Stimulated activated CD8-positive, alpha-beta memory T cell treated with anti-CD3 and anti-CD28 coated beads, Interleukin-2, amount 100 ng/mL, for 1 hour (primary cell): ENCODE measurements at places on chromosomes 5 and 9.
A peak's percentile ranks its signal among the peaks of the same experiment; 100 is the strongest.

GRCh38 chr9:72415163-72415562 lies 50.2 kb upstream of the ZFAND5 start:
- no peak for DNase-seq

DNA sequence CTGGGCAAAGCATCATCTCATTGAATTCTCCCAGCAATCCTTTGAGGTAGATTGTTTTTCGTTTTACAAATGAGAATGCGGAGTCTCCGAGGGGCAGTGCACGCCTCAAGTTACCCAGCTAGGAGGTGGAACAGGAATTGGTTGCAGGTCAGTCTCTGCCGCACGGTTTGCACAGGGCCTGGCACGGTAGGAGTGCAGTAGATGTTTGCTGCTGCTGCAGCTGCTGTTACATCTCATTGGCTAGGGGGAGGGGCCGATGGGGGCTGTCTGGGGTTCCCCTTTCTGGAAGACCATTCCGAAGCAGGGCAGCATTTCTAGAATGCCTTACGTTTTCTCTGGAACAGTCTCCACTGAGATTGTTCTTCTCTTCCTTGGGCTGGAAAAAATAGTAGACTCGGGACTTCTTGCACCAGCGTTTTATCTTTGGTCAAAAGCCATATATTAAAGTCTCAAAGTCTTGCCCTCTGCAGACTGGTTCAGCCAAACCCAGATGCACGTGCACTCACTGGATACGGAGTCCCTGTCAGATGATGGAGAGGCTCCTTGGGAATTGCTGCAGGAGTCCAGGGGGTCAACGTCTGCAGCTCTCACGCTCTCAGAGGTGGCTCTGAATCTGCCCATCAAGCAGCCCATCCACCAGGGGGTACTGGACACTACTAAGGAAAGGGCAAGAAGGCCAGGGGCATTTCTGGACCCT lies 1.2 kb downstream of the USP20 start:
- DNase-seq = peak; percentile 21

- DNase-seq = no peak
Observed at GRCh38 chr9:109728686-109729300, 51.2 kb upstream of the PALM2AKAP2 start.

- no peak for DNase-seq
Observed at GRCh38 chr5:168207450-168208029, 83.9 kb upstream of the WWC1 start.

- no peak for DNase-seq
Observed at GRCh38 chr9:2234371-2234893, 219.3 kb downstream of the SMARCA2 start.

DNA sequence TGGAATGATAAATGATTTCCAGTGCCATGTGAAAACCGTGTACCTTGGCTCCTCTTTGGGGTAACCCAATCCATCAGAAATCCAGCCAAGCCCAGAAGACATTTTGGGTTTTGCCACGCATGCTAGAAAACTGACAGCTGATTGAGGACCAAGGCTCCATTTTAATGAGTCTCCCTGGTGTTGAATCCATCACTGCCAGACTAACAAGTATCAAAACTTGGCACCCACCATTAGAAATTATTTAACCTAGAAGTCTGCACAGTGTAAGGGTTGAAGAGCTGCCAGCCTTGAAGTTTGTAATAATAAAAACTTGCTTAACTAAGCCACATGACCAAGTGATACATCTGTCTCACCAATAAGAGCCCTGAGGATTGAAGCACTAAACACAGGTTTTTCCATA lies 369.9 kb downstream of the DNAH5 start:
- DNase-seq = no peak

- DNase-seq = no peak
Observed at GRCh38 chr9:91085517-91086291, 276.0 kb downstream of the AUH start.

- no peak for DNase-seq
Observed at GRCh38 chr5:95957561-95958203, 4.0 kb downstream of the ELL2 start.

GRCh38 chr9:98958271-98958984 lies 14.7 kb downstream of the COL15A1 start:
- DNase-seq = no peak

GRCh38 chr9:15349892-15350761 lies 43.1 kb upstream of the TTC39B start:
- no peak for DNase-seq

- DNase-seq = no peak
Observed at GRCh38 chr5:172881691-172882370, 47.8 kb downstream of the ERGIC1 start.

DNA sequence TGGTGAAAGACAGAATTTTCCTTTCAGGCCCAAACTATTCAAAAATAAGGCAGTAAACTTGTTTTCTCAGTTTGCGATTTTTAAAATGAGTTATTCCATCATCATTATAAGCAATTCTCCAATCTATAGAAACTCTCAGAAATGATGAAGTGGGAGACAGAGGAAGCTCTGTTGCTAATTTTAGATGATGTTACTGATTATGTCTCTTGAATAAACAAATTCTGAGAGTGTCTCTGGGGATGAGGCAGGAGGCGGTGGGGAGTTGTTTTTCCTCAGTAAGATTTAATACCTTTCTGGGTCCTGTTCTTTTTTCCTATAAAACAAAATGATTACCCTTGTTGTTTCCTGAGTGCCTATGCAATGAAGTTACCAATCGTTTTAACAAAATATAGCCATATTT lies 43.9 kb upstream of the TEX48 start:
- no peak for DNase-seq

- no peak for DNase-seq
Observed at GRCh38 chr9:89608641-89609335, 4.0 kb downstream of the GADD45G start.

GRCh38 chr5:76850543-76851145 lies 830 bp downstream of the S100Z start:
- no peak for DNase-seq

GRCh38 chr5:11681796-11682195 lies 222.4 kb downstream of the CTNND2 start:
- DNase-seq = no peak

DNA sequence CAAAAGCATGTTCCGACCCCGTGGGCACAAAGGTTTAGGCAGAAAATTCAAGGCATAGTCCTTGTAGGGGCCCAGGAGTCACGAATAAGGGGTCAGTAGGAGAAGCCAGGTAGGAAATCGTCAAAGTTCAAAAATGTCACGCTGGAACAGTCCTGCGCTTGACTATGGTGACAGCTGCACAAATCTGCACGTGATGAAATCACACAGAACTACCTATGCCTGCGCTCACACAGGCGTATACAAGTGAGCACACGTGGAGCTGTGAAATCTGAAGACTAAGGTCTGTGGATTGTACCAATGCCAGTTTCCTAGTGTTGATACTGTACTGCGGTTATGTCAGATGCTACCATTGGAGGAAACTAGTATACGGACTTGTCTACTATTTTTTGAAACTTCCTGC lies 303.1 kb upstream of the PANK3 start:
- DNase-seq = no peak

DNA sequence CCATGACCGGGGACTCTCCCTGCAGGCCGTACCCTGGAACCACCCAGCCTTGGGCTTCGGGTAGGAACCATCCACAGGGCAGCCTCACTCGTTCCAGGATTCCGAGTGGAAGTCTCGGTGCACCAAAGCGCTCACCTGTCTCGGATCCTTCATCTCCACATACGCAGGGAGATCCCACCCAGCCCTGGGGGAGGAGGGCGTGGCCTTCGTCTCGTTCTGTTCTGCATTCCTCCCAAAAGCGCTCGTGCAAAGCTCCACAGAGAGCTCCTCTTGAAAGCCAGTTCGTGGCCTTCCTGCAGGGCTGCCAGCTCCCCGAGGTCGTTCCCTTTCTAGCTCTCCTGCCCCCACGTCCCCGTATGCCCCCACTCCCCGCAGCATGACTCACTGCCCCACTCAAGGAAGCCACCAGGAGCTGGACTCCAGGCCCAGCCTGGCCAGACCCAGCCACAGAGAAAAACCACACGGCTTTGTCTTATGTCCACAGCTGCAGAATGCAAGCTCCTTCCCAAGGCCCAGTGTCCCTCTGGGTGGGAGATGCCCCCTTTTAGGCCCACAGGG lies 65.0 kb upstream of the SARDH start:
- DNase-seq = no peak

- no peak for DNase-seq
Observed at GRCh38 chr9:27561685-27562084, 11.6 kb downstream of the C9orf72 start.

DNA sequence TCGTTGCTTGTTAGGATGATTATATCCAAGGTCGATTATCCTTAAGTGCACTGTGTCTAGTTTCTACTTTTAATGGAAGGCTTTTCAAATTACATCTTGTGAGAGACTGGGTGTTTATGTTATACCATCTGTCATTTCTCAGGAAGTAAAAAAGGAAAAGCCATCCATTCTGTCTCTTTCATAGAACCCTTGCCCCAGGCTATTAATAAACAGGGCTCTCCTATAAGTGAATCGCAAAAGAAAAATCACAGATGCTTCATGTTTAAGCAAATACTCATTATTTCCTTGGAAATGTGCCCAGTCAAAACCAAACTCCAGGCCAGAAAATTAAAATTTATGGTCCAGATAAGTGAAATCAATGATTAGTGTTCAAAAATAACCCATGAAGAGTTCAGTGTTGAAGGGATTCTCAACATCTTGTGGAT lies 58.1 kb downstream of the STARD4 start:
- DNase-seq = no peak

DNA sequence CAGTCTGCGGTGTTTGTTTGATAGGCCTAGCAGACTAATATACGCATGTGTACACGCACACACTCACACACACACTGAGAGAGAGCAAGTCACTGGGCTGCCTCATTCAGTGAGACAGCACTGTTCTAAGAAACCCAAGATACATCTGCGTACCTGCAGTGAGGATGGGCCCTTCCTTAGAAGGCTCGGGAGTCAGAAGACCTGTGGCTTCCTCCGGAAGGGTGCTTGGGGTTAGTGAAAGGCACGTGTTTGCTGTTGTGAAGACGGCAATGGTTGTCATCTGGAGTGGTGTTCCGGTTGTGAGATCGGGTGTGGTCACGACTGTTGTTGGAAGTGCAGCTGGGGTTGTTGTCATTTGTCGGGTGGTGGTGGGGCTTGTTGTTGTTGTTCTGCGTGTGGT lies 11.7 kb downstream of the TIMD4 start:
- DNase-seq = no peak

- DNase-seq = no peak
Observed at GRCh38 chr9:123394291-123395235, 38.6 kb downstream of the CRB2 start.

DNA sequence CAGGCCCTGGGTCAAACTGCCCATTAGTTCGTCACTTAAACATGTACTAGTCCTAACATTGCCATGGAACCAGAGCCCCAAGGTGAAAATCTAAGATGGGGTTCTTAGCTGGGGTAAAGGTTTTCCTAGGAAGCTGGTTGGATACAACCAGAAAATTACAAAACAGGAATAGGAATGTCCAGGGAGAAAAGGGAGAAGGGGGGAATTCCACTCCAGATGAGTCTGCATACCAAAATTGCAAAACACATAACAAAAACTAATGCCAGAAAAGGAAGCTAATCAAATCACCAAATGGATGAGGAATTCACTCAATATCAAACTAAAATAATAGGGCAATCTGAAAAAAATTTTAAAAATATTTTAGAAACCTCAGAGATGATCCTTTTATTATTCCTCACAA lies 396.2 kb downstream of the EFNA5 start:
- no peak for DNase-seq

DNA sequence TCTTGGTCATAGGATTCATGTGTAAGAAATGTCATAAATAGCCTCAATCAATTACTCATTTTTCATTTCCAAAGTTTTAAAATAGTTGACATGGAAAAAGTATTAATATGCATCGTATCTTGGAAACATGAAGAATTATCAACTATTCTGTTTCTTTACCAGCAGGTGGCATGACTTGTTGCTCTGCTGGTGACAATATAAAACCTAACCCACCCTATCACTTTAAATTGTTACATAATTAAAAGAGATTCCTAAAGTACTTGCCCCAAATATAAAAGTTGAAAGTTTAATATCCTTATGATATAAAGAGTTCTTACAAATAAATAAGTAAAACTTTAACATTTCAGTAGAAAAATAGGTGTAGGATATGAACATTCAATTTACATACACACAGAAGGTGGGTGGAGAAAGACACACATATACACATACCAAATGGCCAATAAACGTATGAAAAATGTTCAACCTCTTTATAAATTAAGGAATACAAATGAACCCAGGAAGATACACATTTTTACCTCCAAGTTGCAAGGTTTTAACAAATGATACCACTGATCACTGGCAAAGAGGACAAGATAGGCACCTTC lies 30.6 kb downstream of the MAP1B start:
- DNase-seq = no peak

DNA sequence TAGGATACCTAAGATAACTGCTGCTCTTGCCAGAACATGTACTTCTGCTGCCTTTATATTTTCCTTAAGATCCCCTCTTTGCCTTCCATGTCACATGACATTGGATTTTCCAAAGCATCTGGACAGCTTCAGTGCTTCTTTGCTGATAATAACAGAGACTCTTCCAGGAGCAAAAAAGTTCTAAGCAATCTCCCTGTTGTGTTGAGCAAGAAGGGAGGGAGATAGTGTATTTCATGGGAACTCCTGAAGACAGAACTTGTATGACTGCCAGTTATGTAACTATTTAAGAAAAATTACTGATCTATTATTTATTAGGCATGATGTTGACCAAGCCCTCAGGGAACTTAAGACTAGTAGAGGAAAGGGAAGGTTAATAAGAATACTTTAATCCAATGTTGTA lies 454.7 kb downstream of the SPATA31D1 start:
- no peak for DNase-seq

GRCh38 chr9:123528501-123528900 lies 172.5 kb downstream of the CRB2 start:
- no peak for DNase-seq

DNA sequence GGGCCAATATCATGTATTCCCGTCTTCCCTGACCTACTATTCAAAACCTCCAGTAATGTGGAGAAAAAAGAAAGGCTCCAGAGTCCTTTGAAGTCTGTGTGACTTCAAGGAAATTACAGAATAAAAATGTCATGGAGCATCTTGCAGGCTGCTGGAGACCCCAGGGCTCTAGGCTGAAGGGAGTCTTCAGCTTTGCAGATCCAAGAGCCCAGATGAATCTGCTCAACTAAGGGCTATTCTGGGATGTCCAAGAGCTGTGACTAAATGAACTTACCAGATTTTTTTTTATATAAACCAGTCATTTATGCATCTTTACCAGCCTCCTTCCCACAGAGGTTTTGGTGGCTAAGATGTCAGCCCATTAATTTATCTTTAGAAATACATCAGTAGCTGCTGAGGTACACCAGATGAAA lies 167.3 kb downstream of the MUSK start:
- no peak for DNase-seq

DNA sequence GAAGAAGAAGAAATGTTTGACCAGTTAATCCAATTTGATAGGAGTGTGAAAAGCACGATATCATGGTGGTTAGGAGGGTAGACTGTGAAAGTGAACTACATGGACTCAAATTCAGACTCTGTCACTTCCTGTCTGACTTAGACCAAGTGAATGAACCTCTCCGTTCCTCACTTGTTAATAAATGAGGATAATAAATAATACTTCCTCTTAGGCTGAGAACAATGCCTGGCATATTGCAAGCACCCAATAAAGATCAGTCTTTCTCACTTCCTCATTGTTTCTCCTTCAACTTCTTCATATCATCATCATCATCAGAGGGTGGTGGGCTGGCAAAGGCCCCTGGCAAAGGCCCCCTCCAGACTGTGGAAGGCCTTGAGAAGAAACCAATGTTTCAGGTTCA lies 148.7 kb downstream of the CDK5RAP2 start:
- no peak for DNase-seq

- no peak for DNase-seq
Observed at GRCh38 chr9:92655896-92656536, 13.9 kb downstream of the IPPK start.
